ENCODE measurements at places on chromosomes 5 and 9.

- DNase-seq = no peak
Measured at GRCh38 chr5:132095424-132095972, 21.9 kb downstream of the CSF2 start.

GRCh38 chr5:38265546-38266179, 7.3 kb downstream of the EGFLAM start:
- DNase-seq = no peak

DNA sequence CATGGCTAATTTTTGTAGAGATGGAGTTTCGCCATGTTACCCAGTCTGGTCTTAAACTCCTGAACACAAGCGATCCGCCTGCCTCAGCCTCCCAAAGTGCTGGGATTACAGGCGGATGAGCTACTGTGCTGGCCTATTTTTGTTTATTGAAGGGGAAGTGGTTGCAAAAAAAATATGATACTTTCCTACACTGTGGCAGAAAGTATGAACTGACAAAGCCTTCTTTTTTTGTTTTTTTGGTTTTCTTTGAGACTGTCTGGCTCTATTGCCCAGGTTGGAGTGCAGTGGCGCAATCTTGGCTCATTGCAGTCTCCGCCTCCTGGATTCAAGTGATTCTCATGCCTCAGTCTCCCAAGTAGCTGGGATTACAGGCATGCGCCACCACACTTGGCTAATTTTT, 50.9 kb downstream of the OSTF1 start:
- no peak for DNase-seq

GRCh38 chr5:157956271-157956885, 97.4 kb upstream of the CLINT1 start:
- no peak for DNase-seq

GRCh38 chr9:84708400-84708799, 38.9 kb downstream of the NTRK2 start:
- no peak for DNase-seq

- no peak for DNase-seq
Measured at GRCh38 chr5:16744164-16744880, 127.5 kb upstream of the RETREG1 start.

DNA sequence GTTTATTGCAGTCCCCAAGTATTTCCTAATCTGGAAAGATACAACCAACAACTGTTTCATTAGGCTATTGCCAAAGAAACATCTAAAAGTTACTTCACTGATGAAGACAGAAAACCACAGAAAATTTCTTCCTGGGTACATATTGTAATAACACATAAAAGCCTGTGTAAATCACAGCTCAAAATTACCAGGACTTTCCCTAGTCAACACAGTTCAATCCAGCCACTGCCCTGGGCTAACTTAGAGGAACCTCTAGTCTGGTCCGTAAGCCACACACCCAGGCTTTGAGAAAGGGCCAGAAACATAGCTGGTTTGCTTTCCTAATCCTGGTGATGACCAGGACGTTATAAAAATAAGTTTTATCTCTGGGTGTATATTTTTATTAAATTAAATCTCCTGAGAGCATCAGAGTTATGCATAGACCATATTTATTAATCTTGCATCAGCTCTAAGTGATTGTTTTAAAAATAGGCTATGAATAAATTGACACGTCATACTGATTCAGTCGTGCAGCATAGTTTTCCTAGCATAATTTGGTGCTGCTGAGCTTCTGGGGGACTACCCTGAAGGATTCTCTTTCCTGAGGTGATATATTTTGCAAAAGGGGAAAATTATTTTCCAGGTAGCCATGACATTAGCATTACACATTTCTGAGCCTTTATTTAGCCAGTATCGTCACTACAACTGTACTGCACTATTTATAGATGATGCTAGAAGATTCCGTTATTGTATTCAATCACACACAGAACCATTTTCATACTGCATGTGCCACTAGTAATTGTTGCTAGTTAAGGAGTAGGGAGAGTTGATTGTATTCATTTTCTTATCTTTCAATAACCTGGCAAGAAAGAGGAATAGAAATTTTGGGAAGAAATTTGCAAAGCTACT, 12.6 kb upstream of the MUSK start:
- no peak for DNase-seq

GRCh38 chr9:71819115-71819739, 50.9 kb upstream of the CEMIP2 start:
- no peak for DNase-seq

Data from stimulated activated CD4-positive, alpha-beta T cell treated with anti-CD3 and anti-CD28 coated beads, TNF-alpha, amount 100 ng/mL, for 1 hour (primary cell).